ENCODE measurements at places on chromosomes 6 and 20. TPM values are rescaled to one million over a fixed set of nuclear protein-coding genes. Genes with fewer than 3 reads are reported as not detected.

LY6G5C gene
- total RNA-seq: 1.2 TPM

GPR6 gene
- not detected for total RNA-seq

RBPJL gene
- total RNA-seq: not detected

TSBP1 gene
- not detected for total RNA-seq

FAM209B gene
- total RNA-seq: 0.43 TPM
